Activated CD4-positive, alpha-beta T cell treated with anti-CD3 and anti-CD28 coated beads for 24 hours (primary cell): ENCODE measurements at places on chromosomes 2 and 18.

DNA sequence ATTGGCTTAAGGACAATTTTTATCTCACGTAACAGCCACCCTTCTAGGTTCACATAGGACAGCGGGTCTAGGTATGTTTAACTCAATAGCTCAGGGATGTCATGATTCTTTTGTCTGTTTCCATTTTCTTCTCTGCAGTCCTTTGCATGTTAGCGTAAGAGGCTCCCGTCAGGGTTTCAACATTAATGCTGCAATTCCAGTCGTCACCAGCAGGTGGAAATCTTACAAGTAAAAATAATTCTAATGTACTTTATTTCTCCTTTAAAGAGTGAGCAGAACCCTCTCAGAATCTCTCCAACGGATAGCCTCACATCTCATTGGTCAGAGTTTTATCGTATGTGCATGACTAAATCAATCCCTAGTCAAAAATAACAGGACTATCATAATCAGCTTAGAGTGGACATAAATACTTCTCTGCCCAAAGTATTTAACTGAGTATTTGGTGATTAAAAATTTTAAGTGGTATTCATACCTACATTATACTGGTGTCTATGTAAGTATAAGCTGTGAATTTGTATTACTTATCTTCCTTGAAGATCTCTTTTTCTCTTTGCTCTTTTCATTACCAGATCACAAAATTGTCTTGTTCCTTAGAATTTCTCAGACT is 487.2 kb upstream of the GCFC2 start:
- DNase-seq = no peak

GRCh38 chr2:31004257-31004656 is 134.0 kb downstream of the GALNT14 start:
- DNase-seq = no peak

GRCh38 chr2:193228276-193228675 is 1033.5 kb upstream of the TMEFF2 start:
- DNase-seq = no peak

DNA sequence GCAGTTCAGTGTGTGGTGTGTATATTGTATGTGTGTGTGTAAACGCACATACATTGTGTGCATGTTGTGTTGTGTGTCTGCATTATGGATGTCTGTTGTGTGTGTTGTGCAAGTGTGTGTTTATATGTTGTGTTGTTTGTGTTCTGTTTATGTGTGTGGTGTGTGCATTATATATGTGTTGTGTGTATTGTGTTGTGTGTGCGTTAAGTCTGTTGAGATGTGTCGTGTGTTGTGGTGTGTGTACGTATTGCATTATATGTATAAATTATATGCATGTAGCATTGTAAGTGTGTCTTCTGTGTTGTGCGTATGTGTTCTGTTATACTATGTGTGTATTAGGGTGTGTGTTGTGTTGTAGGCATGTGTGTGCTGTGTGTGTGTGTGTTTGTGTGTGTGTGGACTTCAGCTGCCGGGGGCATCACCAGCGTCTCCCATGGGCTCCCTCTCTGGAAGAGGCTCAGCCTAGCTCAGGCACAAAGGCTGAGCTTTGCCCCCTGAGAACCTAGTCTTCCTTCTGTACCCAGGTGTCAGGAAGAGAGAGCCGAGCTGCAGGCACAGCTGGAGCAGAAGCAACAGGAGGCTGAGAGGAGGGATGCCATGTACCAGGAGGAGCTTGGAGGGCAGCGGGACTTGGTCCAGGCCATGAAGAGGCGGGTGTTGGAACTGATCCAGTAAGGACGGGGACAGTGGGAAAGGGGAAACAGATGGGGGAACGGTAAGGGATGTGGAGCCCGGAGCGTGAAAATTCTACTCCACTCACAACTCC is 13.7 kb downstream of the RUFY4 start:
- DNase-seq = no peak

DNA sequence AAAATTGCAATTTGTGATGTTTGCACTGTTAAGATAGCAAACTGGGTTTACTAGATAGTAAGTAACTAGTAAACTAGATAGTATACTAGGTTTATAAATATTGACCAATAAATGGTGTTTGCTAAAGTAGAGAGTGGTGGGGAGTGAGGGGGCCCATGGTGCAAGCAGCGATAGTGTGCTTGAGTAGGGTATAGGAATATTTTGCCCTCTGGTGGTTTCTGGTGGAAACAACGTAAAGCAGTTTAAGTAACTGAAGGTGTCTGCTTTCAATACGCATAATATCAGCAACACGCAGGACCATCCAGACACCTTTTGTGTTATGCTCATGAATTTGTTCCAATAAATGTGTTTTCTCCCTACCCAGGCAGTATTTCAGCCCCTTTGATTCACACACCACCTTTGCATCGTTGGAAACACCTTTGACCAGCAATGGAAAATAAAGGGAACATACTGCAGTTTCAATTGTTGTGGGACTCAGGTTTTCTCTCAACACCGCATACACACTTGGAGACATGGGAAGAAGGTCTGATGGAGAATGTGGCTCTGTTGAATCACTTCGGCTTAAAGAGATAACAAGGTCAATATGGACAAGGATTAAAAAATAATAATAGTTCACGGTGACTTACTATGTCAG is 16.7 kb upstream of the STAT1 start:
- no peak for DNase-seq

GRCh38 chr2:118983915-118984314 is 41.9 kb downstream of the MARCO start:
- DNase-seq = no peak

- DNase-seq = no peak
These were observed 13.9 kb downstream of the SCG2 start for GRCh38 chr2:223588251-223588650.

- no peak for DNase-seq
These were observed 24.1 kb downstream of the MRPL35 start for GRCh38 chr2:86223140-86223926.

DNA sequence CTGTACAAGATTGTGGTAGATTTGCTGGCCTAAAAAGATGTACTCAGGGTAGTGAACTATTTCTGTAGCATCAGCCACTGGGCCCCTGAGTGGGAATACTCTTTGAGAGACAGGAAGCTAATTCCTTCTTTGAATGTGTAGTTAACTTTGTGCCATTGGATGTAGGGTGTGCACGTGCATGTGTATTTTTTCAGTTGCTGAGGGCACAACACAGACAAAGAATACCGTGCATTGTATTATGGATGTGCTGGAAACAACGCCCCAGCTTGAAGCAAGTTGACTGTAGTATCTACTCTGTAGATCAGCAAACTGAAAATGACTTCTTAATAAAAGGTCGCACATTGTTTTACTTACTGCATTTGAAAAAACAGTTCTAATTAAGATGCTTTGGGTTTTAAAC is 14.1 kb downstream of the CRIM1 start:
- no peak for DNase-seq

GRCh38 chr18:12907258-12907925 is 23.4 kb upstream of the PTPN2 start:
- no peak for DNase-seq

DNA sequence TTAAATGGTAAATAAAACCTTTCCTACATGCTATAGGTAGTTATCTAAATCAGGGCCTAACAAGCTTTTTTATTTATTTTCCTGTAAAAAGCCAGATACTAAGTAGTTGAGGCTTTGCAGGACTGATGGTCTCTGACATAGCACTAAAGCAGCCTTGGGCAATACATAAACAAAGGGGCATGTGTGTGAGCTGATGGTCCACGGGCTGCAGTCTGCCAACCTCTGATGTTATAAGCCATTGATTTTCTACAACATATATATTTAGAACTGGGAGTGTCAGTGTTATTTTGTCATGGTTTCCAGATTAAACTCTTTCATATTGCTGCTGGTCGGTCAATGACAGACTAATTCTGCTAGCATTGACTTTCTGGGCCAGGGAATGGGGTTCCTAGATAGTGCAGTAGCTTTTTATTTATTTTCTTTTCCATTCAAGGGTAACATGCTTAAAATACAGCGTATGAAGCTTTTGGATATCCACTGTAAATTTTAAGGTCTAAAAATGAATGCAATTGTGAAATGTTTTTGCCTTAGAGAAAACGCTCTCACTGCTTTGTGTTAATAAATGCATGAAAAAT is 134.0 kb downstream of the NEDD4L start:
- no peak for DNase-seq

DNA sequence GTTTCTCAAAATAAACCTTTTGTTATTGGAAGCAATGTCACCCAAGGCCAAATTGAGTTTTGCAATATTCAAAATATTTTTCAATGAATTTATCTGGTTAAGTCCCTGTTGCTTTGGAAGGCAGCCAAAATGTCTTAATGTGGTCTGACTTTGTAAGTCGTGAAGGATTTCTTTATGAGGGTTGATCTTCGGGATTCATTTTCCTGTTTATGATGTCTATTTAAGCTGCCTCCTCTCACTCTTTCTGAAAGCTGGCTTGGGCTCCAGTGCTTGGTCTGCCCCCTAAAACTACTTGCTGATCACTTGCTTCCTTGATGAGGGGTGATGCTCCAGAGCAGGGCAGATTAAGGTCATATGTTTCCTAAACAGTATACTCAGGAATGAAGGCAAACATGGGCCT is 141.1 kb downstream of the ANTXR1 start:
- DNase-seq = no peak

DNA sequence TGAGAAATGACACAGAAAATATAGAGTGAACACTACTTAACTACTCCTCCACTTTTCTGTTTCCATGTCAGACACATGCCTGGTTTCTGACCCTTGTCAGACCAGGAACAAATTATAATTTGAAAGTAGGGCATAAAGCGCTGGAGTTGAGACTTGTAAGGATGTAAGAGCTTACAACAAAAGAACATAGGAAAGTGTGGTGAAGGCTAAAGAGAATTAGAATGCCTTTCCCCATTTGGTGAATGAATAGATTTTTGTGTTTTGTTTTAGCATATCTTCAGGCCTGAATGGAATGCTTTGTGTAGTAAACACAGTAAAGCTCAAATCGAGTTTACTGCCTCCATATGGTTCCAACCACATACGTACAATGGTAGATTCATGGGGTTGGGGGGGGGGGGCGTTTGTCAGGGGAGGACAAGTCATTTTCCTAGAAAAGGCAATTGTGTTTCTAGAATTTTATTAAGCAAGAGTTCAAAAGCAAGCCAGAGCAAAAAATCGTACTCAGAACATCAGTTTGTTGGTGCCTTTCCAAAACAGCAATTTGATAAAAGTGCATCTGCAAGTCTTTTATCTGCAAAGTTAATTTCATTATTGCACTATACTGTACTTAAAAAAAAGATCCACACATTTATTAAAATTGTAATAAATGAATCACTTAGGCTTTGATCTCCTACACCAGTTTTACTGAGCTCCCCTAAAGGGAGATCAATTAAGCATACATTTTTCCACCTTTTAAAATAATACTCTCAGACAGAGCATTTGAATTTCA is 30.9 kb downstream of the NRXN1 start:
- no peak for DNase-seq

DNA sequence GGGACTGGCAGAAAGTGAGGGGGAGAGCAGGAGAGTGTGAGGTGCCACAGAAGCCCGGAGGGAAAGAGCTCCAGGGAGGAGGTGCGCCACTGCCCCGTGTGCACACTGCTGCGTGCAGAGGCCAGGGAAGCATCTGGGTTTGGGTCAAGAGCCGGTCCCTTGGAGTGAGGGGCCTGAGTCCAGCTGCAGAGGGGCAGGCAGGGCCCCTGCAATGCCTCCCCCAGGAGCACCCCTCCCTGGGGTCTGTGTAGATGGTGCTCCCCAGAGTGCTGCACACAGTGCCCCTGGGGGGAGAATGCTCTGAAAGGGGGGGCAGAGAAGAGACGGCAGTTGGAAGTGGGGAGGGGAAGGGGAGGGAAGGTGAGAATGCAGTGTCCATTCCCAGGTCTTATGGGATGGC is 3.7 kb upstream of the LIMS2 start:
- no peak for DNase-seq

- DNase-seq = no peak
These were observed 589.9 kb downstream of the XIRP2 start for GRCh38 chr2:167478196-167478595.

DNA sequence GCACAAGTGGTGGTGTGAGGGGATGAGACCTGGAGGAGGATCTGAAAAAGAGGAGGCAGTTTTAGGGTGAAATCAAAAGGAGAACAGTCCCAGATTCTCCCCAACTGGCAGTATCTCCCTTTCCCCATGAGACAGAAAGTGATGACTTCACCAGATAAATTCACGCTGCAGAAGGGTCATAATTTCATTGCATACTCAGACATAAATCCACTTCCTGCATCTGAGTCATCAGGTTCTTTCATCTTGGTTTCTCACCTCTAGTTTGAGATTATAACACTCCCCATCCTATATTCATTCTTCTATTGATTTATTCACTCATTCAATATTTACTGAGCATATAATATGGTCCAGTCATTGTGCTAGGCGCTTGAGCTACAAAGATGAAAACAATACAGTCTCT is 64.7 kb downstream of the CCDC148 start:
- DNase-seq = no peak

- no peak for DNase-seq
These were observed 4.0 kb downstream of the HES6 start for GRCh38 chr2:238235856-238236255.

GRCh38 chr2:151774506-151774905 is 40.2 kb upstream of the NEB start:
- no peak for DNase-seq

DNA sequence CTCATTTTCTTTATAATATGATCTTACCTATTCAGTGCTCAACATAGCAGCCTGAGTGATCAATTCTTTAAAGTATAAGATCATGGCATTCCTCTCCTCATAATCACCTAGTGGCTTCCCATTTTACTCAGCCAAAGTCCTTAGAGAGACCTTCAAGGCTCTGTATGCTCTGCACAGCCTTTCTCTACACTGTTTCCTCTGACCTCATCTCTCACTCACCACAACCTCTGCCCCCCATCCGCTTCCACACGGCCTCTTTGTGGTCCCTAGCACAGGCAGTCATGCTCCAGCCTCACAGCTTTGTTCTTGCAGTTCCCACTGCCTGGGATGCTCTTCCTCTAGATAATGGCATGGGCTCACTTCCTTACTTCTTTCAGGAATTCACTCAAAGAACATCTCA is 109.2 kb downstream of the HIBCH start:
- DNase-seq = no peak

DNA sequence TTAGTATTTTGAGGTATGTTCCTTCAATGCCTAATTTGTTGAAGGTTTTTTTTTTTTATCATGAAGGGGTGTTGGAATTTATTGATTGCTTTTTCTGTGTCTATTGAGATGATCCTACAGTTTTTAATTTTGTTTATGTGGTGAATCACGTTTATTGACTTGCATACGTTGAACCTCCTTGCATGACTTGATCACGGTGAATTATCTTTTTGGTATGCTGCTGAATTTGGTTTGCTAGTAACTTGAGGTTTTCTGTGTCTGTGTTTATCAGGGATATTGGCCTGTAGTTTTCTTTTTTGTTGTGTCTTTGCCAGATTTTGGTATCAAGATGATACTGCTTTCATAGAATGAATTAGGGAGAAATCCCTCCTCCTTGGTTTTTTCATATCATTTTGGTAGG is 23.9 kb downstream of the CLIP4 start:
- no peak for DNase-seq

GRCh38 chr2:9945596-9945995 is 5.9 kb upstream of the GRHL1 start:
- DNase-seq = no peak

- no peak for DNase-seq
These were observed 209.3 kb downstream of the EIPR1 start for GRCh38 chr2:3168230-3168891.

GRCh38 chr18:46226461-46226860 is 122.3 kb downstream of the HAUS1 start:
- DNase-seq = no peak

GRCh38 chr2:44705356-44705755 is 236.1 kb upstream of the SIX3 start:
- DNase-seq = no peak
